Activated naive CD4-positive, alpha-beta T cell treated with anti-CD3 and anti-CD28 coated beads, Interleukin-2, amount 50 U/mL, for 16 hours (primary cell): ENCODE measurements at places on chromosomes 4 and X.

GRCh38 chr4:126799416-126799815 is 833.3 kb upstream of the INTU start:
- DNase-seq, result no peak

- no peak for DNase-seq
These were observed 99.2 kb upstream of the ARSJ start for GRCh38 chr4:114078636-114079035.

DNA sequence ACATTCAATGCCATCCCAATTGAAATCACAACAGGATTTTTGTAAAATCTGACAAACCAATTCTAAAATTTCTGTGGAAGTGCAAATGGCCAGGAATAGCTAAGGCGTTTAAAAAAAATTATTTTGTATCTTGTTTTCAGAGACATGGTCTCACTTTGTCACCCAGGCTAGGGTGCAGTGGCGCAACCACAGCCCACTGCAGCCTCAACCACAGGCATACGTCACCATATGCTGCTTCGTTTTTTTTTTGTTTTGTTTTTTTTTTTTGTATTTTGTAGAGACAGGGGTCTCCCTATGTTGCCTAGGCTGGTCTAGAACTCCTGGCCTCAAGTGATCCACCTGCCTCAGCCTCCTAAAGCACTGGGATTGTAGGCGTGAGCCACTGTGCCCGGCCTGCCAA is 24.5 kb downstream of the ZNF41 start:
- DNase-seq, result no peak

- DNase-seq, result no peak
These were observed 127.6 kb upstream of the ETNPPL start for GRCh38 chr4:108890484-108890881.

- DNase-seq, result no peak
These were observed 5.7 kb downstream of the ARL13A start for GRCh38 chrX:100975212-100975611.

- DNase-seq, result no peak
These were observed 6.5 kb downstream of the ZFYVE28 start for GRCh38 chr4:2411786-2412510.

DNA sequence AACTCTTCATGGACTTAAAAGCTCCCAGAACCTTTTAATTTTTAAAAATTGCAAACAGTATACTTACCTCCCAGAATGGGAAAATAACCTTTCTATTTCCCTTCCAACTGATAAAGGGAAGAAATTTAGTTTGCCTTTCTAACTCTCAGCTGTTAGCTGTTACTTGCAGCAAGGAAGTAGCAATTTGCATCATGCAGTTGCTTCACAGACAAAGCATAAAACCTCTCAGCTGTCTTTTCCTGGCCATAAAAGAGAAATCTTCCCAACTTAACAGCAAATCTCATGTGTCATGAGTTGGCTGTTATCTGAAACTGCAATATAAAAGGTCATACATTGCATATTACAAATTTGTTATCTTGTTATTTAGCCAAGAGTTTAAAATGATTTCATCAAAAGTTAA is 18.4 kb downstream of the C4orf17 start:
- no peak for DNase-seq

- DNase-seq, result peak; percentile 10
These were observed at the start of gene RPS6KA6 for GRCh38 chrX:84187533-84188319. TSS of gene RPS6KA6 (minus strand) at chrX:84188199. CDS start at chrX:84187899, 300 bp downstream.

DNA sequence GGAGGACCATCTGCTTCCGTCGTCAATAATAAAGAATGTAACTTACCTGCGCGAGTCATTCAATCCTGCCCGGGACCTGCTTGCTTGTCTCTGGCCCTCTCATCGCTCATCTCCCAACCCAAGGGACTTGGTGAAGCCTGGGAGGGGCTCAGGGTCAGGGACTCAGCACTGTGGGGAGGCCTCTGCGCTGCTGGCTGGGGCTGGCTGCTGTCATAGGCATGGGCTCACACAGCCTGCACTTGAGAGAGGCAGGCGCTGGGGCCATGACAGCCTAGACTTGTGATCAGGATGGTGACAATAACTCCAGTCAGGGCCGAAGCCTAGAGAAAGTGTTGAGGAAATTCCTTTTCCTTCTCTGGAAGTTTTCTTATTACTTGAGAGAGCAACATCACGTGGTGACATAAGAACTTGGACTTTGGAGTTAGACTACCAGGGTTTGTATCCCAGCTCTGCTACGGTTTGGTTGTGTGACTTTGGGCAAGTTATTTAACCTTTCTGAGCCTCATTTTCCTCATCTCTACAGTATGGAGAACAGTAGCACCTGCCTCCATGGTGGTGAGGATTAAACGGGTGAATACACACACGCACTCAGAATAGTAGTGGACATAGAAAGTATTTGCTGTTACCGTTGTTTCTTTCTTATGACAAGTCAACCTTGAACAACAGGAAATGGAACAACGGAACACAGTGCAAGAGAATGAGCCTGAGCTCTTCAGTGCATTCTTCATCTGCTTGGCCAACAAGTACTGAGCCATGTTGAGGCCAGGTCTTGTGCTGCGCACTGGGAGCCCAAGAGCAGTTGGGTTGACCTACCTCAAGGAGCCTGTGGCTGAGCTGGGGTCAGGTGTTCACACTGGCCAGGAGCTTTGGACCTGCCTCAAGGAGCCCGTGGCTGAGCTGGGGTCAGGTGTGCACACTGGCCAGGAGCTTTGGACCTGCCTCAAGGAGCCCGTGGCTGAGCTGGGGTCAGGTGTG is 60.5 kb downstream of the TBC1D14 start:
- no peak for DNase-seq

DNA sequence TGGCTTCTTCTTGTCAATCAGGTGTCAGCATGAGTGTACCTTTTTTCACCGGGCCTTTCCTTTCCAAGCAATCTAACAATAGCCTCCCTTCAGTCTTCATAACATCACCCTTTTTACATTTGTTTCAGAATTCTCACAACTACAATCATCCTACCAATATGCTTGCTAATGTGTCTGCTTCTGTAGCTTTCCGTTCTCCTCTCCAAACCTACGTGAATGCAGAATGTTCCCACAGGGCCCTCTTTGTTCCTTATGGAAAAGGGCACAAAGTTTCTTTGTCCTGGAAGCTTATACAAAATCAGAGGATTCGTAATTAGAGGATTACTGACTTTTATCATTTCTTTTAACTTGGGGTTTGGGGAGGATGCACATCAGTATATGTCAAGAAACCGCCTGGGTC is 461.8 kb downstream of the CENPC start:
- DNase-seq, result no peak

GRCh38 chr4:825063-825970 is 612 bp downstream of the CPLX1 start:
- DNase-seq, result no peak

DNA sequence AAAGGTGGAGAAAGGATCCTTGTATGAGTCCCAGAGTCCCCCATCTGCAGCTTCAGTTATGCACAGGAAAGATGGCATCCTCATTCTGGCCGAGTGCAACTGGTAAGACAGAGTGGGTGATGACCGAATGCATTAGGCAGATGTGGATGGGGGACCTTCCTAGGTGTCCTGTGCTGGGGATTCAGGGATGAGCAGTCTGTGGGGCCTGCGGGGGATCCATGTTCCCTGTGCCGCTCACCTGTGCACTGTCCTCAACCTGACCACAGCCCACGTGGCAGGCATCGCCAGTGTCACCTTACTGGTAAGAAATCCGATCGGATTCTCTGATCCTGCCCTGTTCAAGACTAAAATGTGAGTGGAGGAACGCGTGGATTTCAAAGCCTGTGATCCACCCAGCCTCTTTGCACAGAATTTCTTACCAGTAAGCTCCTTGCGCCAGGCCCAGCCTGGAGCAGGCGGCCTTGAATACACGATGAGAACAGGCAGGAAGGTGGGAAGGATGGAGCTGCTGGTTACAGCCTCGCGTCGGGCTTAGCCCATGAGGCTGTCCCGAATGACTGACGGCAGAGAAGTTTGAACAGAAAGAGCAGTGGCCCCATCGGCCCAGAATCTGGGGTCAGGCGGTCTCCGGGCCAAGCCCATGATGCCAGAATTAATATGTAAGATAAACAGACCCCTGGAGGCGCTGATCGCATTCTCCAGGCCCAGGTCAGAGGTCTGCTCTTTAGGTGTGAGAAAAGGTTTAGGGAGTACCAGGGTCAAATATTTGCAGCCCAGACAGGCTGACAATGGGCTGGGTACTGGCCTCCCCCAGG is 56.5 kb downstream of the CPZ start:
- no peak for DNase-seq

- no peak for DNase-seq
These were observed 31.4 kb downstream of the HMX1 start for GRCh38 chr4:8840006-8840793.

DNA sequence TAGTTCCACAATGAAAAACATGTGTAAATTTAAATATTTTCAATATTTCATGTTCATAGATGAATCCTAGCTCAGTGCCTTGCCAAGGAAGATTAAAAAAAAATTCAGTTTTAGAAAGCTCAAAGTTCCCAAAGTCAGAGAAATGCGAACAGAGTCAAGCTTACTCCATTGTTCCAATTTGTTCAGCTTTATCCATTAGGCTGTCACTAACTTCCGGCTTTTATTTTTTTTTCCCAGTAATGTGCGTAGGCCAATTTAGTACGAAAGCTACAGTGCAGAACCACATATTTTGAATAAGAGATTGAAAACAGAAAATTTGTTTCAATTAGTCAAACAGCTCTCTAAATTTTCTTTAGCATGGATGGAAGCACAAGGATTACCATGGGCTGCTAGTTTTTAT is 23.1 kb upstream of the KLHL2 start:
- no peak for DNase-seq

DNA sequence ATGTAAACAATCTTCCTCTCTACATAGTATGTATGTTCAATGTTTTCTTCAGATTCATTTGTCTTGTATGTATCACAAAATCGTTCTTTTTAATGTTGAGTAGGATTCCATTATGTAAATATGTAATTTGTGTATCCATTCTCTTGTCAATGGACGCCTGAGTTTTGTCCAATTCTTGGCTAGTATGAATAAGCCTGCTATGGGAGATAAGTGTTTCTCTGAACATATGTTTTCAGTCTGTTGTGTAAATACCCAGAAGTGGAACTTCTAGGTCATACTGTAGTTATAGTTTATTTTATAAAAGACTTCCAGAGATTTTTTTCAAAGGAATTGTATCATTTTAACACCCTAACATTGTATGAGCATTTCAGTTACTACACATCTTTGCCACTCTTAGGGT is 2.8 kb downstream of the SMIM31 start:
- DNase-seq, result no peak

DNA sequence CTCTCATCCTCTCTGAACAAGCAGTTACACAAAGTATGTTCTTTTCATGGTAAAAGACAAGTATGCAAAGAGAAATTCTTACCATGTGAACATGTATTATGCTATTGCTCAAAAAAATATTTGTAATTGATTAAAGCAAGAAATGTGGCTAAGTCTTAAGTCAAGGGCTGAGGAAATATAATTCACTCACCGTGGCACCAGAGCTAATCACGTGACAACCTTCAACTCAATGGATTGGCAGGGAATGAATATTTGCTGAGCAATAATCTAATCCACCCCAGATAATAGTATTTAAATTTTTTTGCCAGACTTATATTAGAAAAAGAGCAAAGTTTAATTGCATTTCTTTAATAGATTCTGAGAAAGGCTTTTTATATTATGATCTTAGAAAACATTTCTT is 310.2 kb downstream of the HS3ST1 start:
- DNase-seq, result no peak

DNA sequence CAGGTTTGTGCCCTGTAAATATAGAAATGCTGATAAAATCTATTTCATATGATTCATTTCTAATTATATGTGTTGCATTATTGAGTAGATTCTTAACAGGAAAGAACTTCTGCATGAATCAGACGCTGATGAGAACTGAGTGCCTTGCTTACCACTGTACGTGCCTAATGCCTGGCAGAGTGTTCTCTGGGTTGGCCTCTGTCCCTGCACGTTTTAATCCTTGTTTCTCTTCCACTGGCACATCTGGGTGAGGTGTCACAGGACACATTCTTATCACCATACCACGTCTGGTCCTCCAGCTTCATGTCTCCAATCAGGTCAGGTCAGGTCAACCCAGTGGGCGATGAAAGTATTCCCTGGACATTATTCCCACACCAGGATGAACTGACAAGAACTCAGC is 53.6 kb downstream of the KLF3 start:
- no peak for DNase-seq

- no peak for DNase-seq
These were observed 26.7 kb downstream of the SMARCA1 start for GRCh38 chrX:129496625-129497024.

- DNase-seq, result peak; percentile 27
These were observed 685 bp upstream of the TNIP2 start for GRCh38 chr4:2756691-2757350.

GRCh38 chr4:162457071-162457865 is 293.5 kb upstream of the FSTL5 start:
- no peak for DNase-seq

- no peak for DNase-seq
These were observed 272.4 kb upstream of the VCX start for GRCh38 chrX:7570432-7571029.

DNA sequence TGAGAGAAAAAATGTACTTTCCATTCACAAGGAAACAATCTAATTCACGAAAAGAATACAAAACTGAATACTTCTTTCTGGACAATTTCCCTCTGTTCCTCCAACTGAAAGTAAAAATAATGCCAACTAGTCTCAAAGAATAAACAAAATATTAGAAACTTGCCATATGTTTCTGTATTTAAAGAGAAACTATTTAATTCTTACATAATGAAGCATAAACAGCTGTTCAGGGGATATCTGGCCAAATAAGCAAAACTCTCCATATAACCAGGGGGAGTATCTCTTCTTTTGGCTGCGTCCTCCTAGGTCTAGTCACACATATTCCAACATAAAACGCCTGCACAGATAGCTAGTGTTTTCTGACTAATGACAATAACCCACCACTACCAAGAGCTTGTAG is 805 bp downstream of the GATB start:
- DNase-seq, result no peak

GRCh38 chrX:12153741-12154140 is 15.5 kb downstream of the FRMPD4 start:
- no peak for DNase-seq

DNA sequence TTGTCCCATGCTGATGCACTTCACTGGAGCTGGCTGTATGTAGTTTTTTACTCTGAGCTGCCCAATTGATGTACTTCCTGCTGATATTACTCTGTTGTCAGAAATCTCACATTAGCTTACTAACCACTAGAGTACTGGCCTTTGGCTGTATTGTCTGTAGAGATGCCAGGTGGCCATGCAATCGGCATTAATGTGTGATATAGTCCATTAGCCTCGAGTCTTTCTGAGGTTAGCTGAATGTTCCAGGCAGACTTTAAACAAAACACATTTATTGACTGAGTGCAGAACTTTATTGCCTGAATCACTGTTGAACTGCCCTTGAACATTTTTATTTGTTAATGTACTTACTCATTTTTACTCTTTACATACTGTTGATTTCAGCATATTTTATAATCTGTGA is 335.2 kb downstream of the PCDH10 start:
- no peak for DNase-seq

GRCh38 chrX:46750889-46751288 is 8.0 kb downstream of the SLC9A7 start:
- DNase-seq, result no peak

DNA sequence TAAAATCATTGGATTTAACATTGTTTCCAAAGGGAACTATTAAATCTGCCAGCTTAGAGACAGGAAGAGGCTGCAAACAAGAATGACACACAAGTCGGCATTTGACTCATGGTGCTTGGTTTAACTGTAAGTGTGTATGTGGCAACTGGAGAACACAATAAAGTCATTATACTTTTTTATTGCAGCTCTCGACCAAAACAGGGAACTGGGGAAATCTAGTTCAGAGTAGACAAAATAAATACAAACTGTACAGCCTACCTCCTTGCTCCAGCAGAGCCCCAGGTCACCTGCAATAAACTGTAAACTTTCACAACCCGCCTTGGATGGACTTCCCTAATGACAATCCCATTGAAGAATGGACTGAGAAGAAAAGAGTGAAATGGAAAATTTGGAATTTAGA is 24.0 kb downstream of the NPY5R start:
- no peak for DNase-seq
